Fibroblast of lung (primary cell): ENCODE measurements at places on chromosomes 4 and X.

GRCh38 chrX:17192106-17192505, 182.9 kb upstream of the NHS start:
- H3K4me3 ChIP-seq, result no peak overlapping the region
- H3K27ac ChIP-seq, result no peak overlapping the region
- H3K36me3 ChIP-seq, result no peaks in the 10 kb centered on the region
- no peaks in the 10 kb centered on the region for H3K4me1 ChIP-seq
- peak; percentile 55 for DNase-seq
- no peaks in the 10 kb centered on the region for H3K27me3 ChIP-seq

- no peak for DNase-seq
- no peak overlapping the region for H3K27ac ChIP-seq
- no peak overlapping the region for H3K4me3 ChIP-seq
- H3K4me1 ChIP-seq, result no peaks in the 10 kb centered on the region
Measured at GRCh38 chr4:58606303-58606702, 1496.1 kb upstream of the IGFBP7 start.

- H3K27ac ChIP-seq, result no peak overlapping the region
- no peaks in the 10 kb centered on the region for H3K36me3 ChIP-seq
- no peaks in the 10 kb centered on the region for H3K27me3 ChIP-seq
- H3K4me1 ChIP-seq, result no peaks in the 10 kb centered on the region
Measured at GRCh38 chrX:35380808-35381700, 417.1 kb upstream of the MAGEB16 start.

DNA sequence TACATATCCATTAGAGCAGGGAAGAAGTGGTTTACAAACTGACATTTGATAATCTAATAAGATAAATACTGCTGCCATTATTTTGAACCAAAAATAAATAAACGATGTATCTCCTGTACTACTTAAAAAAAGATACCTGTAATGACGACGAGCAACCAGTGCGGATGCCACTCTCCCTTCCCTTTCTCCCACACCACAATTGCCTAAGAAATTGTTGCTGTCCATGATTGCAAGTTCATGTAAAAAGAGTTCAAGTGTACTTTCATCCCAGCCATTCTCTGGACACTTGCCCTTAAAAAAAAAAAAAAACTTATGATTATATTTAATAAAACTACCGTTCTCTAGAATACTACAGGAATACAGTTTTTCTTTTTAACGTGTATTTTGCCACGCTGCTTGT, 1.4 kb downstream of the SEPSECS start:
- no peak overlapping the region for H3K4me3 ChIP-seq
- no peaks in the 10 kb centered on the region for H3K27me3 ChIP-seq
- no peak for DNase-seq
- no peaks in the 10 kb centered on the region for H3K36me3 ChIP-seq
- H3K4me1 ChIP-seq, result peaks cover 2% of the 10 kb centered on the region
- no peak overlapping the region for H3K27ac ChIP-seq

GRCh38 chrX:4627414-4627813, 914.0 kb upstream of the PRKX start:
- H3K27me3 ChIP-seq, result no peaks in the 10 kb centered on the region
- no peak overlapping the region for H3K4me3 ChIP-seq
- H3K27ac ChIP-seq, result no peak overlapping the region
- no peaks in the 10 kb centered on the region for H3K36me3 ChIP-seq
- DNase-seq, result no peak
